ENCODE measurements at places on chromosomes 2 and 18.

- DNase-seq: no peak
Observed at GRCh38 chr2:12776521-12776961, 59.8 kb downstream of the TRIB2 start.

GRCh38 chr2:24076849-24077534, 866 bp upstream of the SF3B6 start:
- DNase-seq: peak; percentile 64

DNA sequence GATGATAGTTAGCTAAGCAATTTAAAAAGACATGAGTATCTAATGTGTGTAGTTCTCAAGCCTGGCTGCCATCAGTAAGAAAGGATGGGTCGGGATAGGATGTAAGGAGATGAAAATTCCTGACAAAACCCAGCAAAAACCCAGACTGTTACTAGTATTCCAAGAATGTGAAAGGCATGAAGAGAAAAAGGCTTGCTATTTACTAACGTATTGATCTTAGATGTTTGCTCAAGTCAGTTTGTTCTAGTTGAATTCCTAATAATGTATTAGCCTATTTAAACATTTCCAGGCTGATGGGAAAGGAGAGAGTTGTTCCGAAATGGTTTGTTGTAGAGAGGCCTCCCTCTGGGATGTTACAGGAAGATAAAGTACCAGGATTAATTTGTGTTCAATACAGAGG, 88.2 kb downstream of the ZNF532 start:
- no peak for DNase-seq

DNA sequence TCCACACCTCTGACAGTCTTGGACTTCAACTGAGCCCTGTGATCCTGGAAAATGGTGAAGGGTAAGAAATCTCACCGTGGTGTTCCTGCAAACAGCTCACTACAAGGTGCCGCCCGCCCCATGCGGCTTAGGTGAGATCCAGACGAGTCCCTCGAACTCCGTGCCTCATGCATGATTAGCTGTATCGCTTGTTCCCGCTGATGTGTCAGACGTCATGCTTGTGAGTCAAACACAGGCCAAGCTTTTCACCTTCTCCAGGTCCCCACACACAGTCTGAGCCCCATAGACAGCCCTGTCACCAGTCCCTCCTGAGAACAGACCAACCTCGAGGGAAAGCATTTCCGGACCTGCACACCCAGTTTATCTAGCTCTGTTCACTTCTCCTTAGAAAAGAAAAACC, 740.5 kb downstream of the GALR1 start:
- no peak for DNase-seq

DNA sequence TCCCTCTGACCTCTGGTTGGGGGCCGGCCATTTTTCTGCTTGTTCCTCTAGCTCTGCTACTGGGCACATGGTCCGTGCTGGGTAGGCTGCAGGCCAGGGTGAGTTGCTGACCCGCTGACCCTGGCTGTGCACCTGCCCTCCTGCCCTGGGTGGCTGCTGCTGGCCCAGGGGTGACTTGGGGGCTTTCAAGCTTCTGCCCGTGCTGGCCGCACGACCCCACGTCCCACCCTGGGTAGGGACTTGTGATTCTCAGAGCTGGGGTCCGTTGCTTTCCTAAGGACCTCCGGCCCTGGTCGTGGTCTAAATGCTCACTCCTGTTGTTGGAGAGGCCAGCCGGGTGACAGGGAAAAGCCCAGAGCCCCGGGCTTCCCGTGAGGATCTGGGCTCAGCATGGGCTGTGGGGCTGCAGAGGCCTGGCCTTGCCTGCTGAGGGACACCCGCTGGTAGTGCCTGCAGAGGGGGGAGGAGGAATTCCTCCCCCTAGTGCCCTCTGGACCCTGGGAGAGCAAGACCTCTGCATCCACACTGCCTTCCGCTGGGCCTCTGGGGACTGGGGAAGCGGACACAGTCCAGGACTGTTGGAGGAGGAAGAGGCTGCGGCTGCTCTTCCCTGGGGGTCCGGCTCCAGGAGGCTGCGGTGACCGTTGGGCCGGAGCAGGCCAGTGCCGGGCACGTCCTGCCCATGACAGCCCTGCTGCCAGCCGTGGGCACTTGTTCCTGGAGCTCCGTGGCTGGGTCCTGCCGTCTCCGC, 6.3 kb upstream of the GAL3ST2 start:
- no peak for DNase-seq

GRCh38 chr2:123659120-123659519, 366.0 kb upstream of the CNTNAP5 start:
- no peak for DNase-seq

DNA sequence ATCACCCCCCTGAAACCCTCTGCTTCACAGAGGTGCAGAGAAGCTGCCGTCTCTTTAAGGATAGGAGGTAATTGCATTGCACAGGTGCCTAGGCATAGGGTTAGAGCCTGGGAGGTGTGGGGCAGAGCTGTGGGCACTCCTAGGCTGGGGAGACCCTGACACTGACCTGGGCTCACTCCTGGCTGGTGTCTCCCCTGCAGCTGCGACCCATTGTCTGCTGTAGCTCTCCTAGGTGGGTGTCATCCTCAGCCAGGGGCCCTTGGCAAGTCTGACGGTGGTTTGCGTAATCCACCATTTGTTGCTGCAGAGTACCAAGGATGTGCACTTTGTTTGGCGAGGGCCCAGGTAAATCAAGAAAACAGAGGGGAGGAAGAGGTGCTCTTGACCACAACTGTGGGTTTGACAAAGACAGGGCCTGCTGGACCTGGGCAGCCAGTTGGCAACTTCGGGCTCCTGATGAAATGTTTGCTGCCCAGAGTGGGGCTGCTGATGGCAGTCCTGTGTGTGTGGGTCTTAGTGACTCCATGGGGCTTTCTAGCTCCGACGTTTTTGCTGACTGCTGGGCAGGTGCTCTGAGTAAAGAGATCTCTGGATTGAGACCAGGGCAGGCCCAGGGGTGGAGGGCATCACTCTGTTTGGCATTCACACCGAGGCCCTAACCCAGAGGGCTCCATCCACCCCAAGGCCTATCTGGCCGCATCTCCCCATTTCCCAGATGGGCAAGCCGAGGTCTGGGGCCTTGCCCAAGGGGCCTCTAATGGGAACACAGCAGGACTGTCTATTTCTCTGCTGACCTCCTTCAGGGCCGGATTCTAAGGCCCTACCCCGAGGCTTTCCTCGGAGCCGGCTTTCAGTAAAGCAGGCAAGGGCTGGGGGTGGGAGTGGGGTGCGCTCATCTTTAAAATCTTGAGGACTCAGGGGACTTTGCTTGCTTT, 67.7 kb downstream of the EDAR start:
- DNase-seq: no peak

GRCh38 chr18:21369146-21369545, 127.1 kb downstream of the GREB1L start:
- DNase-seq: no peak

DNA sequence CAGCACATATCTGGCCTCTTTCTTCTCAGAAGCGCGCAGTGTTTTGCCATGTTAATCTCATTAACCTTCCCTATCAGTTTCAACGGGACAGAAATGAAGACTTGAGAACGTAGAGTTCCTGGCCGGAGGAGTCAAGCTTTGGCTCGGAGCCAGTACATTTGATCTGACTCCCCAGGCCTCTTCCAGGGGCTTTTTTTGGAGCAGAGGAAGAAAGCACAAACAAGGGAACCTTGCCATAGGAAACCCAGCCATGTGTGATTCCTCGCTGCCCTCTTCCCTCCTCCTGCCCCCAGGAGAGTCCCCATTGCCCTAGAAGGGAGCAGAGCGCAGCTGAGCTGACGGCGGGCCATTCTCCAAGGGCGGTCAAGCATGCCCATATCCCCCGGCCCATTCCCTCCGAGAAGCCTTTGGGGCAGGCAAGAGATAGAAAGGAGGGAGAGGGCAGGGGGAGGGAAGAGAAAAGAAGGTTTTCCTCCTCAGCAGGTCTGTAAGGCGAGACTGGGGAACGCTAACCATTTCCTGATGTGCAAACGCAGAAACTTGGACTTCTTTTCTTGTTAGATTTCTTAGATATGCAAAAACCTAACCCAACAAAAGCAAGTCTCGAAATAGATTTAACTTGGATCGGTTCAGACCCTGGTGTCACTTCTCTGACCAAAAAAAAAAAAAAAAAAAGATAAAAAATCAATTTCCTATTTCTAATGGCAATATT, 63.7 kb upstream of the POU3F3 start:
- DNase-seq: no peak

DNA sequence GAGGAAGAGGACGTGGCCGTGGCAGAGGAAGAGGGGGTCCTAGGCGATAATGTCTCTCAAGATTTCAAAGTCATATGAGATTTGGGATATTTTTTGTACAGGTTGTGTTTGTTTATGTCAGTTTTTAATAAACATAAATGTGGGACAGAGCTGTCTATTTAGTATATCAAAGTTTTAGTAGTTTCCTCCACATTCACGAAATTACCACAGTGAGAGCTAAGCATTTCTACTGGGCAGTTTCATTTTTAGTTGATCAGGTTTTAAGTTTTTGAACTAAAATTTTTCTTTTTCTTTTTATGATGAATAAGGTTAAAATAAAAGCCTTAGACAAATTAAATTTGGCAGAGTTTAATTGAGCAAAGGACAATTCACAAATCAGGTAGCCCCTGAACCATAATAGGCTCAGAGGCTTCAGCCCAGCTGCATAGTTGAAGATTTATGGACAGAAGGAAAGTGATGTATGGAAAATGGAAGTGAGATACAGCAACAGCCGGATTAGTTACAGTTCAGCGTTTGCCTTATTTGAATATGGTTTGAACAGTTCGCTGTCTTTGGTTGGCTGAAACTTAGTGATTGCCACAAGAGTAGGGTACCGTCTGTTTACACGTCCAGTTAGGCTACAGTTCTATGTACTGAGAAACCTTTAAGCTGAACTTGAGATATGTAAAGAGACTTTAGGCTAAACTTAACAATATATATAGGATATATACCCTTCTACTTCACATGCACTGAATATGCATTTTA, 17.1 kb downstream of the SNRPD1 start:
- no peak for DNase-seq

- DNase-seq: peak; percentile 56
Observed at GRCh38 chr2:109046925-109047508, 58.0 kb upstream of the EDAR start.

DNA sequence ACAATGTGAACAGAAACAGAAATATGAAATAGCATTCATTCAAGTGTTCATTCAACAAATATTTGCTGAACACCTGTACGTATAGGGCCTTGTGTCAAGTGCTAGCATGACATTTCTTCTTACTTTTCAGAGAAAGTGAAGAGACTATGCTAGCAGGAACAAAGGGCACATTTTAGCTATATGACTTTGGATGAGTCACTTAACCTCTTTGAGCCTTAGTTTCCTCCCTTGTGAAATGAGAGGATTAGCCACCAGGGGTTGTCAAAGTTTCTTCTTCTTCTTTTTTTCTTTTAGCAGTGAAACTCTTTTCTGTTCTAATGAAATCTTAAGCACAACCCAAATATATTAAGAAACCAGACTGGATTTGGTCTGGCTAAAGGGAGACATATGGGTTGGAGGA, 53.1 kb downstream of the FIGN start:
- DNase-seq: no peak

DNA sequence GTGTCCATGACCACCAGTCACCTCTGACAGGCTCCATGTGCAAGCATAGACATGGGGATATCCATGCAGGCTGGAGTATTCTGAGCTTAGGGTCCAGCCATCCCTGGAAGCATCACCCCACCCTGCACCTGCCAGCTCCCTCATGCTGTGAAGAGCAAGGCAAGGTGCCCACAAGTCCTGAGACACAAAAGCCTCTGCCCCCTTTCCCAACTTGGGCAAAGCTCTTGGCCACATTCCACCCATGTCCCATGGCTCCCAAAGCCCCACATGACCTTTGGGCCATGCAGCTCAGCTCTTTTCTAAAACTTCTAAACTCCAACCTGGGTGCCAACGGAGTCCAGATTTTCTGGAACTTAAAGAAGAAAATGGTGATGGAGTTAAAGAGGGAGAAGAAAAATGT, 99.8 kb upstream of the SH3BP4 start:
- no peak for DNase-seq

DNA sequence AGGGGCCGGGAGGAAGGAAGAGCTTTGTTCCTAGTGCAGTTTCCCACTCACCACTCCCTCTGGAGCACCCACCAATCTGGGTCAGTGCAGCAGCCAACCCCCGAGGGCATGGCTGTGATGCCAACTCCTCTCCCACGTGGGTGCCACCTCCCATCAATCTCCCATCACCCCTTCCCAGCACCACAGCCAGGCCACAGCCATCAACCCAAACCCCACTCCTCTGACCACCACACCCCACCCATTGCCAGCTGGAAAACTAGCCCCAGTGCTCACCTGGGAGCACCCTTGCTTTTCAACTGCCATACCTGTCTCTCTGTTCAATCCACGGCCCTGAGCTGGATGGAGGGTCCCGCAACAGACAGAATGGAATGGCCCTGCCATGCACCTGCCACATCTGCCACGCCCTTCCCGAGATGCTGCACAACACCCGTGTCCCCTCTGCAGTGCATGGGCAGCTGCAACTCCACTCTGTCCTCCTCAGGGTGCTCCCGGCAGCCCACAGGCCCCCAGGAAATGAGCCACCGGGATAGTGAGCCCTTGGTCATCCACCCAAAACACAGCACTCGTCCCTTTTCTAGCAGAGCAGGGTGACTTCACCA, 112.4 kb upstream of the ID2 start:
- no peak for DNase-seq

GRCh38 chr2:169598982-169599381, 14.8 kb downstream of the PPIG start:
- no peak for DNase-seq

GRCh38 chr2:101190747-101191516, 39.8 kb upstream of the TBC1D8 start:
- DNase-seq: peak; percentile 89

DNA sequence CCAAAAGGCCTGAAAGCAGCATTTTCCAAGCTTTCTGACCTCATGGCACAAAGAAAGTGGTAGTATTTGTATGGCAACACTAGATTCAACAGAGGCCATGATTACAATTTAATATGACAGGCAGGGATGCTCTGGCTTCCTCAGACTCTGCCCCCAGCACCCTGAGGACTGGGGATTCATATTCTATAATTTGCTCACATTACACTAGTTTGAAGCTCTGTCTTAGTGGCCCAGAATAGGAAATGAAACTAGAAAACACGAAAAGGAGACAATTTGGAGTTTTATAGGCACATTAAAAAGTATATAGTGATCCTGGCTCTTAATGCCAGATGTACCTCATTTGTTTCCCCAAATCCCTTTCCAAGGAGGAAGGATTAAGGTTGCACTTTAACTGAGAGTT, 173.0 kb upstream of the STK17B start:
- no peak for DNase-seq

GRCh38 chr2:227657199-227657845, 9.3 kb upstream of the SCYGR5 start:
- no peak for DNase-seq

All from NCI-H2171 (cell line).